ENCODE measurements at places on chromosomes 5 and 9.

- no peak for DNase-seq
Observed at GRCh38 chr9:112334432-112334841, 1.0 kb upstream of the PTBP3 start.

GRCh38 chr9:121622387-121623203 is 28.8 kb upstream of the DAB2IP start:
- no peak for DNase-seq

DNA sequence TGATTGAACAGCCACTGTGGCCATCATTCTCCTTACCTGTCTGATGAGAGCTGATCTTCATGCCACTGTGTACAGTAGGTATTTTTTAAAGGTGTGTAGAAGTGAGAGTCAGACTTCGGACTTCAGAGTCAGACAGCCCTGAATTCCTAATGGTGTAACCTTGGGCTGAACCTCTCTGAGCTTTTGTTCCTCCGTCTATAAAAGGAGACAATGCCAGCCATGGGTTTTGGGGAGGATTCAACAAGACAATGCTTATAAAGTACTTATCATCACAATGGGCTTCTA is 18.7 kb downstream of the GSN start:
- no peak for DNase-seq

GRCh38 chr9:79447762-79448161 is 124.0 kb upstream of the TLE4 start:
- no peak for DNase-seq

DNA sequence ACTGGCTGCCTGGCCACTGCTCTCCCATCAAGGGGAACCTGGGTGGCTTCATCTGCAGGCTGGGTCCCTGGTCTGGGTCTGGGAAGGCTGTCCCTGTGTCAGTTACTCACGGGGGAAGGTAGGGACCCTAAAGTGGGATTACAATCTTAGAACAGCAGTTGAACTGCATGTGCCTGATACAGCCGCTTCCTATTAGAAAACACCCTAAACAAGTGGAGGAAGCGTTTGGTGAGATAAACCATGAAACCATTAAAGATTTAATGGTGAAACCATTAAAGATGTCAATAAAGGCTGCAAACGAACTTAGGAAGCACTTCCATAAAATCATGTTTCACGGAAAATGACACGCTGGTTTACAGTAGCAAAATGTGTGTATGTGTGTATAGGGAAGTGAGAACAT is 2.5 kb upstream of the GFI1B start:
- no peak for DNase-seq

- no peak for DNase-seq
Observed at GRCh38 chr5:10984021-10984715, 223.1 kb upstream of the DAP start.

DNA sequence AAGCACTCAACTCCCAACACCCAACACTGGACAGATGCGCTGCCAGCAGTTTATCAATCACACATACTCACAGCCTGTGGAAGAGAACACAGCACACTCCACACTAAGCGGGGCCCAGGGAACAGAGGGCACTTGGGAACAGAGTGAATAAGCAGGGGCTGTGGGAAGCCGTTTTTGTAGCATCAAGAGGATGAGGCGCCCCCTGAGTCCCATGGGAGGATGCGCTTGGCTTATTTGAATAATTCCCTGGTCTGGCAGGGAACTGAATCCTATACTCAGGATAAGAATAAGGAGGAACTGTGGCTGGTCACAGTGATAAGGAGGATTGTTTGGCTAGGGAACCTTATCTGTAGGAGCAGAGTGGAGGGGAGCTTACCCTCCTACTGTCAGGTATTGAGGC is 96.1 kb upstream of the DNAH5 start:
- no peak for DNase-seq

DNA sequence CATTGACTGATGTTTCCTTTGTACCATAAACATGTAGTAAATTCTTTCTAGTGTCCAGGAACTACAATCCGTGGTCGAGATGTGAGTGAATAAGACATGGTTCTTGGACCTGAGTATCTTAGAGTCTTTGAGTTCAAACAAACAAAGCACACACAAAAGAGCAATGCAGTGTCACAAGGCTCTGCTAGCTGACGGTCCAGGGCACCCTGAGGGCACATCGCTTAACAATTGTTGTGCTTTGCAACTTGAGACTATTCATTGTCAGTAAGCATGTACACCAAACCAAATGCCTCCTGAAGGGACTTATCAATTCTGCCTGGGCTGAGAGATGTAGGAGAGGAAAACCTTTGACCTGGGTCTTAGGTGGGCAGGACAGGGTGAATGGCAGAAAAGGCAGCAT is 84.8 kb downstream of the CAMK4 start:
- peak; percentile 25 for DNase-seq

DNA sequence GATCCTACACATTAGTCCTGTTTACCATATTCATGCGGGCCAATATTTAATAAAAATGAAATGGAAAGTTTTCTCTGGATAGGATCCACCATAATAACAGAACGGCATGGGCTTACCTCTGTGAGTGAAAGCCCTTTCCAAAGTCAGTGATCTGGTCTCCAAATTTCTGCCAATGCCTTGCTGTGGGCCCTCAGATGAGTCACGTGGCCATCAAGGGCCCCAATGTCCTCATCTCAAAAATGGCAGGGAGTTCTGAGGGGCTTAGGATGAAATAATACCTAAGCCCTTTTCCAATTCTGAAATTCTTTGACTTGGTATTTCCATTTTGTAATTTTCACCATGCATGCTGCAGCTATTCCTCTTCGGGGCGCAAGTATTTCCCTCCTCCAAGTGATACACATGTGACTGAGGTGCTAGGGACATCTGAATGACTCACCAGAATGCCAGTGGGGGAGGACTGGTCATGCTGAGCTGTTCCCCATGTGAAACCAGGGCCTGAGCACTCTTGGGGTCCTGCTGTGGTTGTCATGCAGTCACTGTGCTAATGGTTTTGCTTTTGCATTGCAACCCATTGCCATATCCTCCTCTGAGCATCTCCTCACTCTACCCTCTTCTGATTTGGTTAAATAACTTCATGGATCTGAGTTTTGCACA is 35.0 kb downstream of the ITK start:
- DNase-seq: no peak

DNA sequence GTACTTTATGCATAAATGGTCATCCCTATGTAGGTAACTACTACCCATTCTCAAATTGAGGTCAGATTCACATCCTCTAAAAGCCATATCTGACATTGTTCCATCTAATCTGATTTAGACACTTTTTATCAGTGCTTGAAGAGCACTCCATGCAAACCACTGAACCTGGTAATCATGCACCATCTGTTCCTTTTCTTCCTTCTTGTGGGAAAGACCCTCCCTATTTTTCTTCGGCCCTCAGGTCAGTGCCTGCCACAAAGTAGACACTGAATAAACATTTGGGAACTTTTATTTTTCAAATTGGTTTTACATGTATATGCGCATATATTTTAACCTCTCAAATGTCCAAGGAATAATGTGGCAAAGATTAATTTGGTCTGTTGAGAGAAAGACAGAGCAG is 26.0 kb upstream of the PDE4D start:
- no peak for DNase-seq

- no peak for DNase-seq
Observed at GRCh38 chr9:92504881-92505280, 22.6 kb upstream of the ASPN start.

DNA sequence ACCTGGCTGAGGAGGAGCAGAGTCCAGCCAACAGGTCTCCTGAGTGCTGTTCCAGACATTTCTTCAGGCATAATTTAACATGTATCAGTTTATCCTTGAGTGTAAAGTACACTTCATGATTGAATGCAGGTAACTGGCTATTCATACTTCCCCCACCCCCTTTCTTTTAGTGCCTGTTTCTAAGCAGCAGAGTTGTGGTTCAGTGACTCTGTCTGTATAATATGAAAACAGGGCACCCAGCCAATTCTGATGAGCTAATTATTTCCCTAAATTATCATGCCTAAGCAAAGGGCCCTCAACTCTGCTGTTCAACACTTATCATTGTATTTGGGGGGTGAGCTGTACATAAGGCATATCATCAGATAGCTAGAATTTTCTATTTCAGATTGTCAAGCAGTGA is 51.9 kb upstream of the ZSWIM6 start:
- DNase-seq: no peak

- DNase-seq: no peak
Observed at GRCh38 chr9:120846906-120847305, 4.2 kb upstream of the PSMD5 start.

DNA sequence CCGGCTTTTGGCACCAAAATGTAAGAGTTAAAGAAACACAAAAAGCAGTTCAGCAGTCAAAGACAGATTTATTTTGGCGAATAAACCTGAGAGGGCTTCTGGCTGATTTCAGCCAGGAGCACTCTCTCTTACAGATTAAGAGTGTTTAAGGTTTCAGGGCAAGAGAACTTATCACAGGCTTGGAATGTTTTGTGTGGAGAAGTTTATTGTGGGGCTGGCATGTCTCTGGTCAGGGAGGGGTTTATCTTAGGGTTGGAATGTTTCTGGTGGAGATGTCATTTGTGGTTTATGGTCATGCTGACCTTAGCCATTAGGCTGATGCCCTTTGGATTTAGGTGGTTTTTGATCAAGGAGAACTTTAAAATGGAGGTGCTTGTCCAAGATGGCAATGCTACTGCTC is 622.3 kb upstream of the PTPRD start:
- DNase-seq: no peak

DNA sequence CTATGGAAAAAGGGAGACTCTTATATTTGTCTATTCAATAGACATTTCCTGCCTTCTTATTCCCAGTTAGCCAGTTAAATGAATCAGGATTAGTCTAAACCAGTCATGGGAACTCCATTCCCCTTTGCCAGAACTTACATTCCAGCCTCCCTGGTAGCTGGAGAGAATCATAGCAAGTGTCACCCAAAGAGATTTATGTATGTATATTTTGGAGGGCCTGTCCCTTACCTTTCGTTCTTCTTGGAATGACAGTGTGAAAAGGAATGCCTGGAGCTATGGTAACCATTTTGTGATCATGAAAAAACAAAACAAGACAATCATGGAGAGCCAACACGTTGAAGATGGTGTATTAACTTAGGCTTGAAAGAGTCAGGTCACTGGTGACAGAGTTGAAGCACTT is 627.7 kb downstream of the CCDC171 start:
- DNase-seq: no peak

- DNase-seq: no peak
Observed at GRCh38 chr9:9246726-9247125, 1366.1 kb downstream of the PTPRD start.

GRCh38 chr9:123338710-123339665 is 17.0 kb upstream of the CRB2 start:
- no peak for DNase-seq

GRCh38 chr9:19946441-19947109 is 157.7 kb upstream of the SLC24A2 start:
- DNase-seq: no peak

- DNase-seq: no peak
Observed at GRCh38 chr9:101445353-101446029, 9.9 kb upstream of the ALDOB start.

GRCh38 chr9:117704024-117704575 is at the start of gene TLR4:
TSS of gene TLR4 (plus strand) at chr9:117704403. CDS start at chr9:117704473, 70 bp downstream.
- DNase-seq: no peak

GRCh38 chr5:127739807-127740384 is 36.7 kb downstream of the CCDC192 start:
- DNase-seq: no peak

- no peak for DNase-seq
Observed at GRCh38 chr5:131289738-131290137, 25.9 kb downstream of the CDC42SE2 start.

GRCh38 chr9:110514897-110515296 is 64.6 kb downstream of the SVEP1 start:
- DNase-seq: no peak

DNA sequence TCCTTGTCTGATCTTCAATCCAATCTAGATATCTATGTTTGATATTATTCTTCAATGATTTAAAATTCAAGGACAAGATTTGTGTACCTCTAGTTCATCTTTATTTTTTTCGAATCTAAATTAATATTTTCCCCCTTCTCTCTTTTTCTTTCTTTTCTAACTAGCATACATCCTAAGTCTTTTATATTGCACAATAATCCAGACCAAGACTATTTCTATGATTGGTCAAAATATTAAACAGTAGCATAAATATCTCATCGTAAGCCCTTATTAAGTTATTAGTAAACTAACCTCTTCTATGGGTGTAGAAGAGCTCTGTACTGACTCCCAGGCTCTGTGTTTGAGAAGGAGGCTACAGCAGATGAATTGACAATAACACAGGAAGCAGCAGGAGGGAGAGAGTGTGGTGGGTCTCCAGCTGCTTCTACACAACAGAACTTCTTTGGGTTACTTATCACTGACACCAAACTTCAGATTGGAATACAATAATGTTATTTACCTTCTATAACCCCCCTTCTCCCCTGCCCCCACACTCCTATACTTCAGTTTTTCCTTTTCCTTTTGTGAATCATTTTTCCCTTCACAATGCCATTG is 11.9 kb upstream of the PLCXD3 start:
- DNase-seq: no peak

Data from NT2/D1 (cell line).